Endothelial cell (in vitro differentiated cells): ENCODE measurements at places on chromosomes 2 and 18. TPM values are rescaled to one million over a fixed set of nuclear protein-coding genes. Genes with fewer than 3 reads are reported as not detected.

TTN gene
- 3.8 TPM for total RNA-seq

DNA sequence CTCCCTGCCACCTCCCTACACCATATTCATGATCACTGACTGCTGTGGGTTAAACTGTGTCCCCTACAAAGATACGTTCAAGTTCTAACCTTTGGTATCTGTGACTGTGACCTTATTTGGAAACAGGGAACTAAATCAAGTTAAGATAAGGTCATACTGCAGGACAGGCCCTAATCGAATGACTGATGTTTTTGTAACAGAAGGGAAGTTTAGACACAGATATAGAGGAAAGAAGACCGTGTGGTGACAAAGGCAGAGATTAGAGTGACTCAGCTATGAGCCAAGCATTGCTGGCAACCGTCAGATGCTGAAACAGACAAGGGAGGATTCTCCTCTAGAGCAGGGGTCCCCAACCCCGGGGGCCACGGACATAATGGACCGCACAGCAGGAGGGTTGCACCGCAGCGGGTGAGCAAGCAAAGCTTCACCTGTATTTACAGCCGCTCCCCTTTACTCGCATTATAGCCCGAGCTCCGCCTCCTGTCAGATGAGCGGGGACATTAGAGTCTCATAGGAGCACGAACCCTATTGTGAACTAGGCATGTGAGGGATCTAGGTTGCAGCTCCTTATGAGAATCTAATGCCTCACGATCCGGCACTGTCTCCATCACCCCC, 28.9 kb upstream of the RNF152 start:
- no peaks in the 10 kb centered on the region for H3K4me1 ChIP-seq
- no peak overlapping the region for H3K4me3 ChIP-seq
- H3K36me3 ChIP-seq, result no peaks in the 10 kb centered on the region
- no peak for DNase-seq
- no peaks in the 10 kb centered on the region for H3K27me3 ChIP-seq
- H3K27ac ChIP-seq, result no peak overlapping the region

- no peaks in the 10 kb centered on the region for H3K36me3 ChIP-seq
- H3K27me3 ChIP-seq, result peaks cover 8% of the 10 kb centered on the region
- no peak for DNase-seq
- no peaks in the 10 kb centered on the region for H3K4me1 ChIP-seq
- no peak overlapping the region for H3K27ac ChIP-seq
Measured at GRCh38 chr2:226631671-226632070, 167.9 kb downstream of the IRS1 start.

ACVR1C gene
- total RNA-seq, result 0.10 TPM

PLGLB2 gene
- total RNA-seq, result 1.5 TPM

- H3K27me3 ChIP-seq, result peaks cover 1% of the 10 kb centered on the region
- H3K4me1 ChIP-seq, result peaks cover 15% of the 10 kb centered on the region
- DNase-seq, result no peak
- H3K36me3 ChIP-seq, result peaks cover 8% of the 10 kb centered on the region
Measured at GRCh38 chr18:69758458-69758857, 189.2 kb downstream of the CD226 start.
